ENCODE measurements at places on chromosomes 2 and 18.

- no peak for DNase-seq
Observed at GRCh38 chr2:104919127-104919526, 65.2 kb downstream of the POU3F3 start.

- no peak for DNase-seq
Observed at GRCh38 chr2:237694415-237695194, 67.2 kb downstream of the LRRFIP1 start.

GRCh38 chr2:95220449-95220848 is 13.1 kb downstream of the ZNF892 start:
- DNase-seq = no peak

GRCh38 chr18:8854962-8855361 is 149.6 kb downstream of the MTCL1 start:
- no peak for DNase-seq

GRCh38 chr18:62721839-62722795 is 6.8 kb downstream of the PHLPP1 start:
- DNase-seq = no peak

DNA sequence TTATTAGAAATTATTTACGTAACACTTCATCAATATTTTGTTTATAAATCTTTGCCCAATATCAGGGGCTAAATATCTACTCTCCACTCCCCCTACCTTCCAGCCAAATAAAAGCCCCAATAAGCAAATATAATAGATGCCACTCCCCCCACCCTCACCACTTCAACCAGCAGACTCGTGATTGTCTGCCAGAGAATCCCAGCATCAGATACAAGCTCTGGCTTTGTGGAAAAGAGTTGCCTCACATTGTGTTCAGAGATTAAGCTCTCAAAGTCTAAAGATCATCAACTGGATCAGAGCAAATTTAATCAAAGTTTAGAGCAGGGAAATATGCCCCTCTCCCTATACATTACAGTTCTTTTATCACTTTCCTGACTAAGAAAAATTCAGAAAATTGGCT is 39.5 kb downstream of the AOX1 start:
- no peak for DNase-seq

DNA sequence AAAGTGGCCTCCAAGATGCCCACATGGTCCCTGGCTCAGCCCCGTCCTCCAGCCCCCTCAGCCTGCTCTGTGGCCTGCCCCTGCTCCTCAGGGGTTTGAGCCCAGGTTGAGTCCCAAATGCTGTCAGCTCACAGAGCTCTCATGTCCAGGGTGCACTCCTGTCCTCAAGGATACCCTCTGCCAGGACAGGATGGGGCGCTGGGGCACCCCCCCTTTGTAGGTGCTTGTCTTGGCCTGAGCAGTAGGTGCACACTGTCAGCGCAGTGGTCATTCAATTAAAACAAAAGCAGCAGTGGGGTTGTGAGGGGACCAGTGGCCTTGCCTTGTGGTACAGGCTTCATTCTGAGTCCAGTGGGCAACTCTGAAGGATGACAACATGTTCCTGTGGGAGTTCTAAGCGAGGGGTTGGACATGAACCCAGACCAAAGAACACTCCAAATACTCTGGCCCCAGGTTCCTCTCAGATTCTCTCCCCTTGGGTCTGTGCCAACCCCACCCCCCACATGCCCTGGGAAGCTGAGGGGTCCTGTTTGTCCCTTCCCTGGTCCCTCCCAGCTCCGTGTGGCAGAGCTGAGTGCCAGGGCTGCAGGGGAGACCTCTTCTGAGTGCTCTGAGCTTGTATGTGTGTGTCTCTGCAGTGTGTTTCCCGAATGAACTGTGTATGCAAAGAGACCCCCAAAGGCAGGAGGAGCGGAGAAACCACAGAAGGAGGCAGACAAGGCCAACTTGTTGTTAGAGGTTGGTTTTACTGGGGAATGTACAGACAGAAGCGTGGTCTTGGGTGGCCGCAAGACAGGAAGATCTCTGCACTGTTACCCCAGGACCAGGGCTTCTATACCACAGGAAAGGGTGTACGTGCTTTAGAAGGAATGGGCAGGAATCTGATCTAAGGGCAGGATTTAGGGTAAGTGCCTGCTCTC is 155.6 kb upstream of the HS6ST1 start:
- DNase-seq = no peak

DNA sequence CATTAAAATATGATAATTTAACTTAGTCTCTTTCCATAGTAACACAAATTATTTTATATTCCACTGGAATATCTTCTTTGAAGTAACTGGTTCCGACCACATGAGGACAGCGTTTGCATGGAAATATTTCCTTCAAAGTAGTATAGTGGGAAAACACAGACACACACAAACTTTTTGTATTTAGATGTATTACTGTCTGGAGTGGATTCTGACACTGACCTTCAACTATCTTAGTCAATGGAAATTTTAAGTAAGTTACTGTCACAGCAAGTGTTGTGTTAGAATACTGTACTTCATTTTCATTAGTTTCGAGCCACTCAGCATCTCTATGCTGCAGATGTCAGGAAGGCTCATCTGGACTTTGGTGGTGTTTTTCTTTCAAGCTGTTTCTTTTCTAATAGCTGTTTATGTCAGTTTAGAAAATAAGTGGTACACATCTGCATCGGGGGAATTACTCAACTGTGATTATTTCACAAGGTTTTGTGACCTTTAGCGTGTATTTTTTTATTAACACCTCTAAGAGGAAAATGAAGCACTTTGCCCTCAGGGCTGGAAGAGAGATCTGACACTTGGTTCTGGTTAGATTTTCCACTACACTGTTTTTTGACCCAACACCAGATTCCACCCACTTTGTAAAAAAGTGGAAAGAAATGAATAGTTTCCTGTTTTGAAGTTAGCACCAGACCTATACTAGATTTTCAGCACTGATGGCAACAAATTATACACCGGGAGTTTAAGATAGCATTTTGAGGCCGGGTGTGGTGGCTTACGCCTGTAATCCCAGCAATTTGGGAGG is 18.9 kb upstream of the THOC1 start:
- DNase-seq = no peak

- no peak for DNase-seq
Observed at GRCh38 chr2:157345647-157346389, 20.2 kb upstream of the ERMN start.
